ENCODE measurements at places on chromosomes 5 and 9.
A peak's percentile ranks its signal among the peaks of the same experiment; 100 is the strongest.

DNA sequence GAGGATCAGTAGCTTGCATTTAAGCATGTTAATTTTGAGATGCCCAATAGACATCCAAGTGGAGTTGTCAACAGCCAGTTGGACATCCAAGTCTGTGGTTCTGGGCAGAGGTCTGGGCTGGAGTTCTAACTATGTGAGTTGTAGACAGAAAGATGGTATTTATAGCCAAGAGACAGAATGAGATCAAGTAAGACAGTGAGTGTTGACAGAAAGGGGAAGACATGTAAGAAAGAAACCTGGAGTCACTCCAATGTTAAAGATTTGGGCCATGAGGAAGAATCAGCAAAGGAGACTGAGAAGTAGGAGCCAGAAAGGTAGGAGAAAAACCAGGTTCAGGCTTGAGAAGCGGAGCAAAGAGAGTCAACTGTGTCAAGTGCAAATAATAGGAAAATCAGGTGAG is 95.5 kb upstream of the PUM3 start:
- DNase-seq, result no peak

- DNase-seq, result no peak
Observed at GRCh38 chr5:53091289-53091688, 18.3 kb downstream of the MOCS2 start.

- peak; percentile 60 for DNase-seq
Observed at GRCh38 chr9:137217276-137218211, 4.5 kb downstream of the RNF208 start.

GRCh38 chr9:7489036-7489435 is 310.5 kb downstream of the DMAC1 start:
- no peak for DNase-seq

DNA sequence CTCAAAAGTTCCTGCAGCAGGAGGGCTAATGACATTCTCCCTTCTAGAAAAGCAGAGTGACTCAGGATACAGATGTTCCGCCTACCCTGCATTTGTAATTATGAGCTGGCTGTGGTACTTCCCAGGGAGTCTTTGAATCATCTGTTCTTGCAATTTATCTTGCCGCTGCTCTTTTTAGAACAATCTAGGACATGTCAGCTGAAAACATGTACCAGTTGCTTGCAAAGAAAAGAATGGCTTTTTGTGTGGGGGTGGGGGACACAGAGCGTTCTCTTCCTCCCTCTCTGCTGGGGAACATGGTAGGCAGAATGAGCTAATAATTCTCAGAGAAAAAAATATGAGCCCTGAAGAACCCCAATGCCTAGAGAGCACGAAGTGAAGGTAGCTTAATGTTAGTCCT is 51.7 kb upstream of the TUT7 start:
- no peak for DNase-seq

DNA sequence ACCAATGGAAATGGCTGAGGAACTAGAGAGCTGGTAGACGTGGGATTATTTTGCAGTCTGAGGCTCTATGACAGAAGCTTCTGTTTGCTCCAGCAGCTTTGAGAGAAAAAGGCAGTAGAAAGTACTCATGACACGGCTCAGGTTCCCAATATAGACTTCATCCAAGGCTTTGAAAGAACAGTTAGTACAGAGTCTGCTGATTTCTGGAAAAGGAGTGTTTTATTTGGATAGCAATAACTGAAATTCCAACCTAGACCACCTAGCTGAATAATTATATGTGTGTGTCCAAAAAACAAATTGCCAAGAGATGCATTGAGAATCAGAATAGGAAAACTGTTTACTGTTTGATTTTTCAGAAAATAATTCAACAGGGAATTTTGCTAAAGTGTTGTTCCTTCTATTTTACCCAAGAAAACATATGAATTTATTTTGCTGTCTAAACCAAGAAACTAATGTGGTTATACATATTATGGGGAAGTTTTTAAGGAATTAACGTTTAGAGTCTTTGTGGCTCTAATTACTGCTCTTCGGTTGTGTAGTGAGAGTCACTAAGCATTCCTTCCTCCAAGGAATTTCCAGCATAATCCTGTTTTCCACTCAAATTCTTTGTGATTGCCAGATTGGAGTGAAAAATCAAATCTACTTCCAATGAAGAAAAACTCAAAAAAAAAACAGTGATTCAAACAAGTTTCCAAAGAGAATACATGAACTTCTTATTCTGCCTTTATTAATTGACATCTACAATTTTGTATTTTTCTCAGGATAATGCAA is 18.1 kb upstream of the MTX3 start:
- no peak for DNase-seq

- no peak for DNase-seq
Observed at GRCh38 chr9:108142504-108143201, 653.1 kb upstream of the KLF4 start.

DNA sequence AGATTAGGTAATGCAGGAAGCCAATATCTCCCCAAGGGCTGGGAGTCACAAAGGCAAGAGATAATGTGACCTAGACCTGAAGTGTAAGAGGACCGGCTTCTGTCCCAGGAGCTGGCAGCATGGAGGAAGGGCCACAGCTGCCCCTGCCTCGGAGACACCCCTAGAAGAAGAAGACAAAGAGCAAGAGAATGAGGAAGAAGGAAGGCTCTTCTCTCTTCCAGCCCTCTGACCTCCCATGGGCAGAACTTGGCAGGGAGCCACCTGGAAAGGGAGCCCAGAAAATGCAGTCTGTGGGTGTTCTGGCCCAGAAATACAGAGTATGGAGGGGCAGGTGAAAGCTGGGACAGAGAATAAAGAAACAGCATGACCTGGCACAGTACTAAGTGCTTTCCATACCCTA is 151.0 kb downstream of the C5orf15 start:
- DNase-seq, result no peak

Data from NCI-H2029 treated with DMSO at 0.1 percent for 48 hours (cell line).